ENCODE measurements at places on chromosomes 2 and 18.
A peak's percentile ranks its signal among the peaks of the same experiment; 100 is the strongest.

DNA sequence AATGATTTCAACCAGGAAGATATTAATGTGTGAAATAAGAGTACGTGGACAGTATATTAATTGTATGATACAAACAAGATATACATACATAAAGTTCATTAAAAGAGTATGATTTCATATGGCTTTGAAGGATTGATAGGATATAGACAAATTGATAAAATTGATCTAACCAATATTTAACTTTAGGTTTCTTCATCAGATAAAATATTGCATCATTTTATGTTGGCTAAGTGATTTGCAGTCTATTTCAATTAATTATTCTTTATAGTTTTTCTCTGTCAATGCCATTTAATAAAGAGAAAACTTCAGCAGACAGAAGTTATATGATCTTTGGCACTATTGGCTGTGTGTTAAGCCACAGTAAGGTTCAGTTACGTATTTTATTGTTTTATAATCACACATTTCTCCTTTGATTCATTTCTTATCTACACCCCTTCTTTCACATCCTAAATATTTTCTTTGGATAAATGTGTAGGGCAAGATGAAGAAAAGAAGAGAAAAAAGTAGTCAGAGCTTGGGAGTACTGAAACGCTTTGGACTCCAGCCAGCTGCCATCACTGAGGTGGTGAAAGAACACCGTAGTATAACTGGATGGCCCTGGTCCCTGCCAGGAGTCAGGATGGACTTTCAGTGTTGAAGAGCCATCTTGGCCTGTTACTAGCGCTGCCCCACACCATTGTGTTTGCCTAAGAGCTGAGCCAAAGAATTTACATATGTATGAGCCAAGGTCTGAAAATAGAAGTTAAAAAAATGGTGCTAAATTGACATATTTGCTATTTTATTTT, 9.8 kb upstream of the CPS1 start:
- no peak for DNase-seq

GRCh38 chr2:129585760-129586159, 393.7 kb upstream of the RAB6C start:
- DNase-seq: no peak

GRCh38 chr2:159137511-159138241, 148.8 kb downstream of the WDSUB1 start:
- no peak for DNase-seq

GRCh38 chr18:69845593-69846506, 101.8 kb downstream of the CD226 start:
- no peak for DNase-seq

DNA sequence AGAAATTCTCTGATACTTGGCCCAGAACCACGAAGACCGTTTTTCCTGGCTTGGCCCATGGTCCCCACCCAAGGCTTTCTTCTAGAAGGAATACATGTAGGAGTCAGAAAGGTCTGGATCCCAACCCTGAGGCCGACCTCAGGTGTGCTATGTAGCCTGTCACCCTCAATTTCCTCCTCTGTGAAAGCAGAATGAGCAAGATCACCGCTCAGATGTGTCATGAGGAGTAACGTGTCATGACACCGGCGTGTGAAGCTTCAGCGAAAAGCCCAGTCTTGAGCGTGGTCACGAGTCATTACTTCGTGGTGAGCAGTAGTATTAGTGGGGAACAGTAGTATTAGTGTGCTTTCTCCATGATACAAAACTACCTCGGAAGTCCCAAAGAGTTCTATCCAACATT, 103.4 kb downstream of the ALPK2 start:
- DNase-seq: peak; percentile 60

- peak; percentile 82 for DNase-seq
Observed at GRCh38 chr2:171317492-171318125, 116.2 kb downstream of the METTL8 start.

DNA sequence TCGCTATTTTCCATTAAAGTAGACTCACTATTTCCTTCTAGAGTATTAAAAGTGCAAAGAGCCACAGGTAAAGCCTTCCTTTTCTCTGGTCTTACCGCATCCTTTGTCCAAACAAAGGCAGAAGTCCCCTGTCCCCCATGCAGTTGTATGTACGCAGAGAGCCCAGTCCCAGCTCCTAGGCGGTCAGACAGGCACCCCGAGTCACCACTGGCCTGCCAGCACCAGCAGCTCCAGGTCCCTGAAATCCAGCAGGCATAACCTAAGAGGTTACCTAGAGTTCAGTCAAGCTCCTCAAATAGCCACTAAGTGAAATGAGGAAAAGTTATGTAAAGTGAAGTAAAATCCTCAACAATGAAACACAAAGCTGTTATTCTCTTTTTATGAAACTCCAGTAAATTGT, 60.4 kb upstream of the TWIST2 start:
- no peak for DNase-seq

DNA sequence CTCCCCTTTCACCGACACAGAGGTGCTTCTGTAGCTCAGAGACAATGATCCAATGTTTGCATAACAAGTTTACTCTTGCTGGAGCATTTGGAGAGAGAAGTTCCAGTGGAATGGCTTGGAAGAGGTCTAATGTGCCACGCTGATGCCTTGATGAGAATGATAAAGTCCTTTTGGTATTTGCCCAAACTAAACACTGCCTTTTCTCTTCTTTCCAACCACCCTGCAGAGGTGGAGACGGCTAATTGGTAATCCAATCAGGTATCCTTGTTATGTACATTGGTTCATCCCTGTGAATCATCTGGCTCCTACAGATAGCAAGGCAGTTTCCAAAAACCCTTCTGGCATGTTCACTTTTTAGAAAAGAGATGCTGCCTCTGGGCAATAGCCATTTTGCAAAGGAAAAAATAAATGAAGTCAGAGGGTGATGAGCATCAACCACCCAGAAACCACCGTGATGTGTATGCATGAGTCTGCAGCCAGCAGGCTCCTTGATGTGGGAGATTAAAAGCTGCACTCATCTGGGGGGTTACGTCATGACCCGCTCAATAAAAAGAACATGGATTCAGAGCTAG, 40.6 kb downstream of the KIAA2012 start:
- no peak for DNase-seq

- no peak for DNase-seq
Observed at GRCh38 chr2:226184540-226184939, 615.1 kb downstream of the IRS1 start.

DNA sequence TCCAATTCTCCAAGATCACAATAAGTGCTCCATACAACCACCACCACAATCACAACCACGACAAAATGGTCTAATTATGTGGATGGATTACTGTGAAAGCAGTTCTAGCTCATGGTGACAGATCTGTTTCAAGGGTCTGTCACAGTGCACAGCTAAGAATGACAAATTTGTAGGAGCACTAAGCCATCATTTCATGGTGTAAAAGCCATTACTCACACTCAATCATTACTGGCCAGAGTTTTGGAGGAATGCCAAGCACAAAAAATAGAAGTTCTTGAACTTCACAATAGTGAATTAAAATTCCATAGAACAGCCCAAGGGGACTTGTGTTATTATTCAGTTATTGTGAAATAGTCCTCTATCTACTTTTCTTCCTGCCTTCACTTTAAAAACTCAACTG, 2.3 kb downstream of the CPS1 start:
- no peak for DNase-seq

DNA sequence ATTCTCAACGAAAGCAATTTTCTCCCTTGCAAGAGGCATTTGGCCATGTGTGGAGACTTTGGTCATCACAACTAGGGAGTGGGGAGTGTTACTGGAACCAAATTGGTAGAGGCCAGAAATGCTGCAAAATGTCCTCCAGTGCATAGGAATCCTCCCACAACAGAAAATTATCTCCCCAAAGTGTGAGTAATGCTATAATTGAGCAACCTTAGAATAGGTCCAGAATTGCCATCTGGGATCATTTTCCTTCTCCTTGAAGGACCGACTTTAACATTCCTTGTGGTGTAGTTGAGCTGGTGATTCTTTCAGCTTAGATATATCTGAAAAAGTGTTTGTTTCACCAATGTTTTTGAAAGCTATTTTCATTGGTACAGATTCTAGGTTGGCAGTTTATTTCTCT, 111.2 kb upstream of the SMIM21 start:
- no peak for DNase-seq

DNA sequence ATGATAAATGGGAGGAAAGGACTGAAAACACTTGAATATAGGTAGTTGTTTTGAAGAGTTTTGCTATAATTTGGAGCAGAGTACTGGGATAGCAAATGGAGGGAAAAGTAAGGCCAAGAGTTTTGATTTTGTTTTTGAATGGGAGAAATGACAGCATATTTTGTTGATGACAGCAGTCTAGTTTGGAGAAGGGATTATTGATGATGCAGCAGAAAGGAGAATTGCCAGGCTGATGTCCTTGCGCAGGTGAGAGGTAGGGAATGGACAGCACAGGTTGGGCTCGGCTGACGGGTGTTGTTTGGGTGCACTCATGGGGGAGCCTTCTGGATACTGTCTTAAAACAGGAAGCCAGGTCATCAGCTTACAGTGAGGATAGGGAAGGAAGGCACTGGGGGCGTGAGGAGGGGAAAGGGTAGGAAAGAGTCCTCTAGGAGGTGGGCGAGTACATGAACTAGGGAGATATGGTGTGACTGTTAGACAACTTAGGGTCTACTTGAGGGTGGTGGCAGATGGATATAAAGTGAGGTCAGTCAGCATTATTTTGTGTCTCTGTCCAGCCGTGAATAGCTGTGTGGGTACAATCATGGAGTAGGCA, 10.4 kb downstream of the NCAPH start:
- no peak for DNase-seq

DNA sequence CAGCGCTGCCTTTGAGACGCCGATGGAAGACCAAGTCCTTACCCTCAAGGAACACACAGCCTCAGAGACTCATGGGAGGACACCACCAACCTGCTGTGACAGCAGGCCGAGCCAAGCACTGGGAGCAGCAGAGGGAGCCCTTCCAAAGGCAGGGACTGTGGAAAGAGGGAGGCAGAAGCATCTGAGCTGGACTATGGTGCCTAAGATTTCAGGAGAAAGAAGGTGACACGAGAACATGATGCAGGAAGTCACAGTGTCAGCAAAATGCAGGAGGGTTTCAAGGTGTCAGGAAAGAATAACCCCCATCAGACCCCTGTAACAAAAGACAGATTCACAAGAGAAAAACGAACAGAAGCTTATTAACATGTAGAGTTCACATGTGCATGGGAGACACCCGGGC, 24.2 kb upstream of the COX7A2L start:
- DNase-seq: no peak

DNA sequence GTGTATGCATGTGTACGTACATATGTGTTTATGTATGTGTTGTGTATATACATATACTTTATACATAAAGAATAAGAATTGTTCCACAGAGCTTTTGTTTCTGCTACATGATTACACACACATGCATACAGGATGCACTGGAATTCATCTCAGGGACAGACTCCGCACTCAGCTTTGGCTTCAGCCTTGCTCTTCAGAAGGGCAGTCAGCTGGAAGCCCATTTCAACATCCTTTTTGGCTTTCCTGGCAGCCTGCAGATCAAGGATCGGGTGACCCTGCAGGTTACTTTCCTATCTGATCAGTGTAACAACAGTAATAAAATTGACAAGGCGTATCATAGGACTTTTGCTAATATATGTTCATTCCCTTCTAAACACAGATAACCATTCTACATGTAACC, 144.1 kb upstream of the COPS8 start:
- DNase-seq: no peak

DNA sequence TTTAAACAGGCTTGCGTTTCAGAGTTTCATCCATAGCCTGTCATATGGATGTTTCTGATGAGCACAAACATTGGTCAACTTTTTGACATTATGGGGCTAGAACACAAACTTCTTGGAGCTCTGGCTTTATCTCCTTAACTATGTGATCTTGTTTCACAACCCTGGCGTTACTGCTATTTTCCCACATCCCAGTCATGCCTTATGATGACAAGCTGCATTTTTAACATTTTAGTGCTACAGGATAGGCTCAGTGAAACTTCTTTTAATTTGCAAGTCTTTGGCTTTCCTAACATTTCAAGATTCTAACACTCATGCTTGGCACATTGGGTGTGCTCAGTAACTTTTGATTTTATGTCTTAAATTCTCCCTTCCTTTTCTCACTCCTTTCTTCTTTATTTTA, 21.0 kb upstream of the PDE1A start:
- DNase-seq: no peak

- no peak for DNase-seq
Observed at GRCh38 chr2:13581471-13581870, 864.7 kb downstream of the TRIB2 start.

DNA sequence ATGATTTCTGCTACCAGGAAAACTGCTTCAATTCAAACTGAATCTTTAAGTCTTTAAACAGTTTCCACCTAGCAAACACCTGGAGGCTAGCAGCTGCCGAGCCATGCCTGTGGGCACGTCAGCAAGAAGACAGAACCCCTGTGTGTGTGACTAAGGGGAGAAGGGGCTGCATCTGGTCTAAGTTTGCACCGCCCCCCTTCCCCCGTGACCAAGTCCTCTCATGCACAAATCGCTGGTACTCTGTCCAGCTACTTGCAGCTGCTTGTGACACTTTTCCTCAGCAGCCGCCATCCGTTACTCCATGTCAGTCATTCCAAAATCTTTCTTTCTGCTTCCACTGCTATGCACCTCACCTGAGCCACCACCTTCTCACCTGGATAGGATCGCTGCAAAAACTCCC, 355.0 kb downstream of the SS18 start:
- DNase-seq: no peak

DNA sequence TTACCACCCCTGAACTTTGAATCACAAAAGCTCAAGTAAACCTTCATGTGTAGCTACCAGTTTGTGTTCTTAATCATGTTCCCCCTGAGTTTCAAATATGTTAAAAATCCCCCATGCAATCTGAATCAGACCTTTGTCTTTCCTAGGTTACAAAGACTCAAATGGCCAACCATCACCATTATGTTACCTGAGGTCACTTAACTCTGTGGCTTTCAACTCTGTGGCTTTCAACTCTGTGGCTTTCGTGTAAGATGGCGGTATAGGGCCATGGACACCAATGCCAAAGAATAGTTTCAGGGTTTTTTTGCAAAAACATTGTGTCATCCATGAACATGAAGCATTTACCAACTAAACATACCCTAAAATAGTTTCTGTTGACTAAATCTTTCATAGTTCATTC, 6.7 kb downstream of the ERMN start:
- no peak for DNase-seq

GRCh38 chr2:170587117-170587516, 128.0 kb upstream of the SP5 start:
- no peak for DNase-seq

GRCh38 chr2:10242998-10243925, 59.4 kb upstream of the HPCAL1 start:
- no peak for DNase-seq
